ENCODE measurements at places on chromosomes 7 and 10.

DNA sequence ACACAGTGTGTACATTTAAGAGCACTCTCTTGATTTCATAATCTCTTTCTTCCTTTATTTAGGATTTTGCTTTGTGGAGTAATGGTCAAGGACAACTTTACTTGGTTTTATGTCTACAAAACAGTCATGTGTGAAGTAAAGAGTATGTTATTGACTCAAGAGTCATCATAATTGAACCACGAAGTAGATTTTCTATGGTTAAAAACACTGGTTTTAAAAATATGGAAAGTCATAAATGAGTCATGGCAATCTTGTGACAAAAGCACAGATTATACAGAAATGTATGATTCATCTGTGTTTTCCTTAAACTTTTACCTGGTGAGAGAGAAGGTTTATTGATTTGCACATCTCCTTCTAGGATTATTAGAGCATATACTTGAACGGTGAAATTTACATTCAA, 969.7 kb downstream of the GATA3 start:
- DNase-seq: no peak

GRCh38 chr7:93949423-93949822, 27.9 kb downstream of the GNG11 start:
- DNase-seq: no peak

GRCh38 chr7:142709921-142710320, 39.4 kb upstream of the PRSS1 start:
- no peak for DNase-seq

- DNase-seq: no peak
Measured at GRCh38 chr7:11331128-11332102, 357.7 kb downstream of the PHF14 start.

- DNase-seq: no peak
Measured at GRCh38 chr7:31735991-31736982, 49.3 kb downstream of the PPP1R17 start.

GRCh38 chr7:55185941-55186609, 167.3 kb downstream of the EGFR start:
- no peak for DNase-seq
